ENCODE measurements at places on chromosomes 7 and 10.

DNA sequence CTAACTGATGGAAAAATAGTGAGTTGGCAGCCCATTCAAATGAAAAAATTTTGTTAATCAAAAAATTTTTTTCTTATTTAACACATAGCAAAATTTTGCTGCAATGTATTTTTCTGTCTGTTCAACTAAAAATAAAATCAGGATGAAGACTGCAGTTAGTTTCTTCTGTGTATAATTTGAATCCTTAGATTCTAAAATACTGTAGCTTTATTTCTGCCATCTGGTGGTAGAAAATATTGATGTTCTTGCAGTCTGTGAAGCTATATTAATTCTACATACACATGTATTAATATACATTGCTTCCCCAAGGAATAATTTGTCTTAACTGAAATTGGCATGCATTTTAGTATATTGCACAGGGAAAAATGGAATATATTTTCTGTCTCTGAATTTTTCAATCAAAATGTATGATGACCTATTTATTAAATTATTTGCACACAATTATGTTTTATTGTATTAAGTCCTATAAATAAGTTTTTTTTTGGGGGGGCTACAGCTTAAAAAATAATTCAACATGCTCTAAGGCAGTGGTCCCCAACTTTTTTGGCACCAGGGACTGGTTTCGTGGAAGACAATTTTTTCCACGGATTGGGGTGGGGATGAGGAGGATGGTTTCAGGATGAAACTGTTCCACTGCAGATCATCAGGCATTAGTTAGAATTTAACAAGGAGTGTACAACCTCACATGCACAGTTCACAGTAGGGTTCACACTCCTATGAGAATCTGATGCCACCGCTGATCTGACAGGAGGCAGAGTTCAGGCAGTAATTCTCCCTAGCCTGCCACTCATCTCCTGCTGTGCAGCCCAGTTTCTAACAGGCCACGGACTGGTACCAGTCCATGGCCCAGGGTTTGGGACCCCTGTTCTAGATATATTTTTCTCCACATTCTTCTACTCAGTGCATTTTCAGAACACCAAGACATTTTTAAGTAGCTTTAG is 119.4 kb downstream of the GNAT3 start:
- H3K36me3 ChIP-seq = no peaks in the 10 kb centered on the region
- no peaks in the 10 kb centered on the region for H3K4me1 ChIP-seq
- no peak for DNase-seq
- no peaks in the 10 kb centered on the region for H3K27me3 ChIP-seq

DNA sequence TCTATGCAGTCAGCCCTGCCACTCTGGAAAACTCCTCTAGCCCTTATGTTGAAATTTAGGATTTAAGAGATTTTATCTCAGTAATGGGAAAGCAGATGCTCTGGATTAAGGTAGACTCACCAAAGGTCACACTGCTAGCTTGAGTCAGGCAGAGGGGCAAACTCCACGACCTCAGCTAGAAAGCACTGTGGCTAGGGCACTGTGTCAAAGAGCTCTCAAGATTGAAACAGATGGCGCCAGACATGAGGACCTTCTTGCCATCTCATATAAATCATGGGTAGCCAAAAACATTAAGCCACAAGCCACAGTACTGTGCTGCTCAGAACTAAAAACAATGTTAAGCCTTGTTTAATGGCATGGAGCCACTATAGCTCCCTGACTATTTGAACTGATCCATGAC is 188.7 kb downstream of the DNAJC1 start:
- no peak overlapping the region for H3K27ac ChIP-seq
- H3K36me3 ChIP-seq = peaks cover 6% of the 10 kb centered on the region
- DNase-seq = no peak

GRCh38 chr7:68922850-68923249 is 675.4 kb upstream of the AUTS2 start:
- no peak for DNase-seq
- H3K4me3 ChIP-seq = no peak overlapping the region
- no peaks in the 10 kb centered on the region for H3K36me3 ChIP-seq
- H3K4me1 ChIP-seq = no peaks in the 10 kb centered on the region
- no peaks in the 10 kb centered on the region for H3K27me3 ChIP-seq

DNA sequence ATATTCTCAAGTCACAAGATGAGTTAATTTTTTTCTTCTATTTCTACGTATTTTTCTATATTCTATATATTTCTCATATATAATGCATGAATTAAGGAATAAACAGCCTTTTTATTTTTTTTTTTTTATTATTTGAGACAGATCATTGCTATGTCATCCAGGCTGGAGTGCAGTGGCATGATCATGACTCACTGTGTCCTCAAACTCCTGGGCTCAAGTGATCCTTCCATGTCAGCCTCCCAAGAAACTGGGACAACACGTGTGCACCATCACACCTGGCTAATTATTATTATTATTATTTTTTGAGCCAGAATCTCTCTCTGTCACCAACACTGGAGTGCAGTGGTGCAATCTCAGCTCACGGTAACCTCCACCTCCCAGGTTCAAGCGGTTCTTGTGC is 1.5 kb downstream of the CLDN12 start:
- H3K36me3 ChIP-seq = peaks cover 7% of the 10 kb centered on the region
- no peaks in the 10 kb centered on the region for H3K27me3 ChIP-seq
- no peak for DNase-seq
- H3K27ac ChIP-seq = no peak overlapping the region
- no peak overlapping the region for H3K4me3 ChIP-seq

- H3K4me1 ChIP-seq = peaks cover 32% of the 10 kb centered on the region
- H3K27ac ChIP-seq = peak overlapping the region; percentile 96
- DNase-seq = peak; percentile 97
- H3K4me3 ChIP-seq = no peak overlapping the region
- no peaks in the 10 kb centered on the region for H3K27me3 ChIP-seq
Measured at GRCh38 chr10:3467052-3467951, 294.7 kb upstream of the PITRM1 start.

GRCh38 chr10:67959839-67960476 is 75.5 kb downstream of the SIRT1 start:
- H3K4me3 ChIP-seq = no peak overlapping the region
- no peaks in the 10 kb centered on the region for H3K27me3 ChIP-seq
- H3K36me3 ChIP-seq = peaks cover 6% of the 10 kb centered on the region
- H3K27ac ChIP-seq = no peak overlapping the region
- H3K4me1 ChIP-seq = no peaks in the 10 kb centered on the region
- no peak for DNase-seq

- H3K27ac ChIP-seq = no peak overlapping the region
- no peaks in the 10 kb centered on the region for H3K4me1 ChIP-seq
- H3K36me3 ChIP-seq = no peaks in the 10 kb centered on the region
- no peak for DNase-seq
Measured at GRCh38 chr7:80967071-80967916, 48.4 kb upstream of the SEMA3C start.

DNA sequence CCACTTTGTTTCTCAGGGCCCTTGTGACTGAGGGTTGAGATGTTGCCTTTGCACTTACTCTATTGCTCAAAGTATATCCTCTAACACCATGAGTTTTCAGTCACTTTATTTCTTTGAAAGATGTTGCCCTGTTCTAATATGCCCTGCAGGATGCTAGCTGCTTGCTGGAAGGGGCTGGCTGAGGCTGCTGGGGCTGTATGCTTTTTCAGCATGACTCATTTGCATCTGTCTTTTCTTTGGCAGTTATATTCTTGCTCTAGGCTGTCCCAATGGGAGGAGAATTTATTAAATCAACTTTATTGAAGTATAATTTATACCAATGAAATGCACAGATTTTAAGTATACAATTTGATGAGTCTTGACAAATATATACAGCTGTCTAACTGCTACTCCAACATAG is 157.7 kb downstream of the PLPP4 start:
- DNase-seq = no peak
- no peaks in the 10 kb centered on the region for H3K4me1 ChIP-seq
- no peak overlapping the region for H3K27ac ChIP-seq
- H3K27me3 ChIP-seq = no peaks in the 10 kb centered on the region

DNA sequence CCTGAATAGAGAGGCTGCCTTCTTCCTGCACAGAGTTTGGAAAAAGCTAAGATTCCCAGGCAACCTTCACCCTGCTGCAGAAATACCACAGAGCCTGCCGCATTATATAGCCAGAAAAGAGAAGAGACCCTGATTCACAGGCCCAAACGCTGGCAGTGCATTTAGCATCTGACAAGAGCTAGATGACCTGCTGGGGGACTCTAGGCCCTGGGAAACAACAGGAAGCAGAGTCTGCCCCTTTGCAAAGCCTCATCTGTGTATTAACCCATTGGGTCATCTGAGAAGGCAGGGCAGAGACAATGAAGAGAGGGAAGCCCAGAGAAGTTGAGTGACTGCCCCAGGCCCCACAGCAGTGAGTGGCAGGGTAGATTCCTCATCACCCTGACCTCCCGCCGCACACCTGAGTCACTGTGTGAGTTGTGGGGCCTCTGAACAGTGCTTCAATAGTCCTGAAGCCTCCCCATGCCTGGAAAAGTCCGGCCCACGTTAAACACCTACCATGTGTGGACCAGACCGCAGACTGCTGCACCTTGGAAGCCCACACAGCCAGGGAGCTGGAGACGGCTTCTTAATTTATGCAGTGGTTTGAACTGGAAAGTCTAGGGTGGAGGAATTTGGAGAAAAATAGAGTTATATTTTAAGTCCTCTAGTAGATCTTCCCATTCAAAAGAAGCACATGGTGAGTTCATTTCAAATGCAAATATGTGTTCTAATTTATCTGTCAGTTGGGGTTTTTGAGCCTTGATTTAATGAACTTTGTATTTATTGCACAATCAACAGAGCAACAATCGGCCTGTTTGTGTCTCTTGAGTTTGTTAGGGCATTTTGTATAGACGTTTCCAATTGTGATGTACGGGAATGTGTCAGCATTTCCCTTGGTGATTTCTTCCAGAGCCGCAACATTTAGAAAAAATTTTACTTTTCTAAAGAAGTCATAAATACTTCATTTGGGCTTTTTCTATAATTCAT is 80.4 kb upstream of the GPR26 start:
- no peaks in the 10 kb centered on the region for H3K27me3 ChIP-seq
- H3K4me1 ChIP-seq = peaks cover 2% of the 10 kb centered on the region
- H3K27ac ChIP-seq = no peak overlapping the region
- H3K4me3 ChIP-seq = no peak overlapping the region
- no peak for DNase-seq
- H3K36me3 ChIP-seq = no peaks in the 10 kb centered on the region

GRCh38 chr10:129775681-129776080 is 188.4 kb downstream of the EBF3 start:
- H3K4me3 ChIP-seq = no peak overlapping the region
- H3K27ac ChIP-seq = no peak overlapping the region
- no peaks in the 10 kb centered on the region for H3K27me3 ChIP-seq
- DNase-seq = no peak
- no peaks in the 10 kb centered on the region for H3K4me1 ChIP-seq

DNA sequence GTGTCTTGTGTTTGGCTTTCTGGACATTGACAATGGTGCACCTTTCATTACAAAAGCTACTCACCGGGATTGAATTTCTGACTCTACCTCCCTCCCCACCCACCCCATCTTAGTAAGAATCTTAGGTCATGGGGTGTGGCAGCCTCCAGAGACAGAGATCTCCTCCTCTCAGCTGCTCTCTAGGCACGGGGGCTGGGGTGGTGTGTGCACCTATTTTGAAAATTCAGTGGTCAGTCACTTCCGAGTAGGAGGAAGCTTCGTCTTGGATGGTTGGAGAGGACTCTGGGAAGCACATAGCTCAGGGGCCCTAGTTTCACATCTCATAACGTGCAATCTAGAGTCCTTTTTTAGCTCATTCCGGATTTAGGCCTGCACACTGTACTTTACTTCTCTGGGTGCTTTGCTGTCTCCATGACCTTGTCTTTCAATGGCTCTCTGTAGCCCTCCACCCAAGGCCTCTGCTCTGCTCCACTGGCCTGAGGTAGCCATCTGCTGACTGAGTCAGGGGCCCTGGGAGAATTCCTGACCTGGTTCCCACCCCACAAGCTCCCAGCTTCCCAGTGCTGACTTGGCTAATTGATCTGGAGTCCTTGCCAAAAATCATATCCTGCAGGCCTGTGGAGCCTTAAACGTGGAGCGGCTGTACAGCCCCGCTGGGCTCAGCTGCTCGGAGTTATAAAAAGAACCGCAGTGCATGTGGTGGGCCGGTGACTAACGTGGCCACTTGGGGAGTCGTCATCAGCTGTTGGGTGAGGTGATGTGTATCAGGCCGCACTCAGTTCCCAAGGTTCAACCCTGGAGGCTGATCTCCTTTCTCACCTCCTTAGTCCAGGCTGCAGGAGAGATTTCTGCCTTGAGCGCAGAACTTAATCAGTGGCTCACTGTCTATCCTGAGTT is 19.3 kb upstream of the ADAMTS14 start:
- H3K4me1 ChIP-seq = no peaks in the 10 kb centered on the region
- H3K27me3 ChIP-seq = no peaks in the 10 kb centered on the region
- no peak overlapping the region for H3K4me3 ChIP-seq
- no peak for DNase-seq

GRCh38 chr7:155495440-155496248 is 37.7 kb downstream of the EN2 start:
- no peaks in the 10 kb centered on the region for H3K36me3 ChIP-seq
- DNase-seq = no peak
- H3K4me3 ChIP-seq = no peak overlapping the region
- peaks cover 3% of the 10 kb centered on the region for H3K27me3 ChIP-seq
- H3K27ac ChIP-seq = no peak overlapping the region

DNA sequence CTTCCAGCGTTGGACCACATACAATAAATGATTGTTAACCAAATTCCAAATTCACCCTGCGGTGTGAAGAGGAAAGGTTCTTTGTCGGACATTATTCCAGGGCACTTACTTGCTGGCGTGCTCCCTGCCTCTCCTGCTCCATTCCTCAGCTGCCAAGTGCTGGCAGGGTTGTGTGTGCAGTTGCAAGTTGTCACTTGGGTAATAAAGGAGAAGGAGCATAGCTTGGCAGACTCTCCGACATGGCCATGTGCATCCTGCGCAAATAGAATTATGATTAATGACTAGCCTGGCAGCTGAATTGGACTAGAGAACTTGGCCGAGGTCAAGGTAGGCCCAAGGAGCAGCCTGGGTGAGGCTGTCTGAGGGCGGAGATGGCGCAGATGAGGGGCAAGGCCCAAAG is 92.3 kb upstream of the ELMO1 start:
- H3K36me3 ChIP-seq = no peaks in the 10 kb centered on the region
- peak overlapping the region; percentile 21 for H3K4me3 ChIP-seq
- no peak for DNase-seq

DNA sequence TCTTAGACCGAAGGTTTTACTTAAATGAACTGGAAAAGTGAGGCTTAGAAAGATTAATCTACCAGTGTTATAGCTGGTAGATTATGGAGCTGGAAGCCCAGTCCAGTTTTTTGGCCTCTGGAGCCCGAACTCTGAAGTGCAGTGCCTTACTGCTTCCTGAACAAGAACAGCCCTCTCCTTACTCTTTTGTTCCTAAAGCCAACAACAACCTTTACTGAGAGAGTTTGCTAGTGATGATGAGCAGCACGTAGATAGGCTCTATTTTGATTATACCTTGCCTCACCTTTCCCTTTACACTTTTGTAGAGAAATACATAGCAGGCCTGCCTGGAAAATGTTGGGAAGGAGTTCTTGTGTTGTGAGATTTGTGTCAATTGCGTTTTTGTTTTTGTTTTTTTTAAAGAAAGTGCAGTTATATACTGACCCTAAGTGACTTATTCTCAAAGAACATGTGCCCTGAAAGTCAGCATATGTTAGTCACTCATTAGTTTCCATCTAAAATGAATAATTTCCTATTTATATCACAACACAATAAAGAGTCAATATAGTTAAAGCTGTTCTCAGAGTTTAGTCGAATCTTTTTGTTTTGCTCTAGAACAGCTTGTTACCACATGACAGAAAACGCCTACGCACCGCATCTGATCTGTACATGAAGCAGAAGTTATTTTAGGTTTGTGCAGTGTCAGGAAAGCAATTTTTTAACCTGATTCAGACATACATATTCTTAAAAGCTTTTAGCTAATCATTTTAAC is 33.0 kb downstream of the PLEKHA1 start:
- H3K4me3 ChIP-seq = no peak overlapping the region
- peaks cover 6% of the 10 kb centered on the region for H3K36me3 ChIP-seq
- DNase-seq = no peak
